Mononuclear cell (primary cell): ENCODE measurements at places on chromosomes 3 and 15. TPM values are rescaled to one million over a fixed set of nuclear protein-coding genes. Genes with fewer than 3 reads are reported as not detected.

Gene CILP
- total RNA-seq: 0.21 TPM

Gene CORO2B
- total RNA-seq: 0.10 TPM

Gene NEK11
- total RNA-seq: 4.2 TPM

Gene SIN3A
- total RNA-seq: 100 TPM
